Right ventricle myocardium inferior (tissue), 1 donor: ENCODE measurements at places on chromosomes 7 and 10. TPM values are rescaled to one million over a fixed set of nuclear protein-coding genes. Genes with fewer than 3 reads are reported as not detected.

GRCh38 chr10:121698336-121698735, 100.1 kb upstream of the FGFR2 start:
- no peak for DNase-seq

The KCND2 gene
- not detected for total RNA-seq

- no peak for DNase-seq
Observed at GRCh38 chr10:104072786-104073185, 12.9 kb downstream of the COL17A1 start.

The SUN3 gene
- not detected for total RNA-seq

The FAM131B gene
- 0.73 TPM for total RNA-seq

DNA sequence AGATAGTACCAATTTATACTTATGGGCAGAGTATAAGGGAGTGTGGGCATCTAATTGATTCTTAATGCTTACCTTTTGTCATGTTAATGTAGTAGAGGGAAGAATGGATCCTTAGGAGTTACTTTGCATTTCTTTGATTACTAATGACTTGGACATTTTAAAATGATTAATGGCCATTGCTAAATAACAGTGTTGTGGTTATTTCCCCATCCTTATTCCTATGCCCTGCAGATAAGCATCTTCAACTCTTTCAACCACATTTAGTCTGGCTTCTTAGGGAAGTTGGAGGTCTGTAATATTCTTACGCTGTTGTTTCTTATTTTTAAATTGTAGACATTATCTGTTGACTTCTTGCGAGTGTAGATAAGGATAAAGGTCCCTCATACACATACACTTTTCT, 37.2 kb downstream of the KAT6B start:
- no peak for DNase-seq

- peak; percentile 0 for DNase-seq
Observed at GRCh38 chr7:101119876-101120275, 7.0 kb upstream of the SERPINE1 start.

The COL28A1 gene
- total RNA-seq: 5.6 TPM

GRCh38 chr7:81473236-81473635, 296.6 kb downstream of the HGF start:
- no peak for DNase-seq

GRCh38 chr10:132264966-132265889, 42.5 kb downstream of the STK32C start:
- DNase-seq: peak; percentile 28

- DNase-seq: no peak
Observed at GRCh38 chr7:26487780-26488515, 196.3 kb downstream of the SNX10 start.

- no peak for DNase-seq
Observed at GRCh38 chr10:119514819-119515218, 27.7 kb downstream of the RGS10 start.

The OR6V1 gene
- total RNA-seq: not detected

The WDFY4 gene
- 2.5 TPM for total RNA-seq

GRCh38 chr7:73308074-73308664, 457 bp downstream of the NSUN5 start:
- DNase-seq: no peak
